ENCODE measurements at places on chromosomes 6 and 20.

DNA sequence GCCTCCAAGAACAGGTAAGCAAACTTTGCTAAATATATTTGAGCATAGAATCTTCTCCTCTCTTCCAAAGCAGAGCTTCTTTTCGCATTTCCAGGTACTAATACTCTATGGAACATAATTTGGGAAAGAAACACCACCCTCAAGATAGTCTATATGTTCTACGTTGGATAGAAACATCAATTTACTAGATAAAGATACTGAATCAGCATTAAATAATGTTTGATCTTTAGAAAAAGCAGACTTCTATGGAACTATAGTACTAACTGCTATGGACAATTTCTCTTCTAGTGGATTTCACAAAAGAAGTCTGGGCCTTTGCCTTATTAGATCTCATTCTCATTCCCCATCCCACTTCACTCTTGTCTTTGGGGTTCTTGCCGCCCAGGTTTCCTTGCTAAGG is 103.0 kb downstream of the CDK19 start:
- no peak for DNase-seq

- DNase-seq: no peak
These were observed 3.1 kb downstream of the HM13 start for GRCh38 chr20:31517373-31517772.

- DNase-seq: no peak
These were observed 78.6 kb upstream of the AKAP12 start for GRCh38 chr6:151160929-151161757.

- DNase-seq: no peak
These were observed 154.9 kb upstream of the FERMT1 start for GRCh38 chr20:6277661-6278240.

GRCh38 chr6:81304466-81304865 is 448.0 kb downstream of the TENT5A start:
- DNase-seq: no peak

DNA sequence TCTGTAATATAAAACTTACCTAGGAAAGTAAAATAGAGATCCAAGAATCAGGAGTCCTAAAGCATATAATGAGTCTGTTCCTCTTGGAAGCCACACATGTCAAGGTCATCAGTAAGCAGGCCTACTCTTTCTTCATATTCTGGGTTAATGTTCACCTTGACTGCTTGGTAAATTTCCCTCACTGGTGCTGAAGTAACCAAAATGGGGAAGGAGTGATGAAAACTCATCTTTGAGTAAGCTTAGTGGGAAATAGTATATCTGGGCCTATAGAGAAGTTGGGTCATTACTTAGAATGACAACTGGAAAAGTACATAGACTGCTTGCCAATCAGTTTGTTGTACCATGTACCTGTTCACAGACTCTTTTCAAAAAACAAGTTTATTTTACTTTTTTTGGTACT is 6.6 kb downstream of the TSPYL4 start:
- DNase-seq: no peak

GRCh38 chr6:11848852-11849731 is 70.5 kb upstream of the ADTRP start:
- no peak for DNase-seq

- DNase-seq: no peak
These were observed 215.4 kb downstream of the HDGFL1 start for GRCh38 chr6:22784601-22785410.

DNA sequence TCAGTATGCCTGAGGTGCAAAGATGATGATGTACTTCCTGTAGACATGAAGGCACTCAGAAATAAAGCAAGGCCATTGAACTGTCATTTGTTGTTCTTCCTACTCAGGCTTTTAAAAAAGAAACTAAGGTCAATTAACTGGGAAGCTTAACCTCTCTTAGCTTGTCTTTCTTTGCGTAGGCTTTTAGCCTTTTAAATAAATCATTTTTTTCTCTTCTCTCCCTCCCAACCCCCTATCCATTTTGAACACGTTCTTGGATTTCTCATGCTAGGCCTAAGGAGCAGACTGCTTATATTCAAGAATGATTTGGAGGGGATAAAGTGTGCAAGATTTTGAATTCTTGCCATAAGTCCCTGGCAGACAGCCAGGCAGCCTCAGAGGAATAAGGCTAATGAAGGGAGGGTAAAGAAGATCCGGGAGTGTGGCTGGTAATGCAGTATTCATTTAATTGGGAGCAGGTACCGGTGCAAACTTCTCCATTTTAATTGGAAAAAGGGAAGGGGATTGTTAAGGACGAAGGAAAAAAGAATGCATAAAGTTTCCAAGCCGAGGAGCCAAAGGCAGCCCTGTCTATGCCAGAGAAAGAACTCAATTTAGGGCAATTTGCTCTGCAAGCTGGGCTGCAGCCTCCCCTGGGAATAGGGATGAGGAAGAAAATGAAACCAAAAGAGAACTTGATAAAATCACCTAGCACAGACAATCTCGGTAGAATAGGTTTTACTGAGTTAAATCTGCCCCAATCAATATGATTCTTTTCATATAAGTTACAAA is 343.8 kb upstream of the MMS22L start:
- DNase-seq: no peak

- DNase-seq: no peak
These were observed 2.9 kb upstream of the MDGA1 start for GRCh38 chr6:37700620-37700973.

DNA sequence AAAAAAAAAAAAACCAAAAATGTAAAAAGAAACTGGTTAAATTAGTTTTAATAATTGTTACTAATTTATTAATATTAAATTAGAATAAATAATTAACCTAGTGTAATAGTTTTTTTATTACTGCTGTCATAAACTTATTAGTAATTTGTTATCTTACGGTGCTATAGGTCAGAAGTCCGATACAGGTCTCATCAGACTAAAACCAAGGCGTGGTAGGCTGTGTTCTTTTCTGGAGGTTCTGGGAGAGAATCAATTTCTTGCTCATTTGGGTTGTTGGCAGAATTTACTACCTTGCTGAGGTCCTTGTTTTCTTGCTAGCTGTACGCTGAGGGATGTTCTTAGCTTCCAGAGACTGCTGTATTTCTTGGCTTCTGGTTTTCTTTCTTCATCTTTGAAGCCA is 85.9 kb upstream of the RNF24 start:
- DNase-seq: no peak

All from central memory CD8-positive, alpha-beta T cell (primary cell).